NCI-H187 (cell line): ENCODE measurements at places on chromosomes 5 and 9.

GRCh38 chr5:137933491-137933911 is 44.2 kb downstream of the PKD2L2 start:
- no peak for DNase-seq

GRCh38 chr9:133647148-133647547 is 11.0 kb downstream of the DBH start:
- DNase-seq = peak; percentile 7

DNA sequence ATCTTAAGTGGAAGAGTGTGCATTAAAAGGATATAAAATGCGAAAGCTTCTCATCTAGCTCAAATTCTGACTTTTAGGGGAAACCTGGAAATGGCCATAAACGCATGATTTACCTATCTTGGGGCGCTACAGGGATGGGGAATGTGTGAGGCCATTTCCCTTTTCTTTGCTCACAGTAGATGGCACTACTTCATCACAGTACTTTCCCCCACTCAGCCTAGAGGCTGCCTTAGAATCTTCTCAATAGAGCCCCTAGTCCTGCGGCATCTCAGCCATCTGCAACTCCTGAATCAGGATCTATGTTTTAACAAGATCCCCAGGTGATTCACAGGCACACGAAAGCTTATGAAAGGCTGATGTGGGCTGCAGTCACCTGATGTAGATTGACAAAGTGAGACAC is 110.8 kb downstream of the LHFPL2 start:
- no peak for DNase-seq

DNA sequence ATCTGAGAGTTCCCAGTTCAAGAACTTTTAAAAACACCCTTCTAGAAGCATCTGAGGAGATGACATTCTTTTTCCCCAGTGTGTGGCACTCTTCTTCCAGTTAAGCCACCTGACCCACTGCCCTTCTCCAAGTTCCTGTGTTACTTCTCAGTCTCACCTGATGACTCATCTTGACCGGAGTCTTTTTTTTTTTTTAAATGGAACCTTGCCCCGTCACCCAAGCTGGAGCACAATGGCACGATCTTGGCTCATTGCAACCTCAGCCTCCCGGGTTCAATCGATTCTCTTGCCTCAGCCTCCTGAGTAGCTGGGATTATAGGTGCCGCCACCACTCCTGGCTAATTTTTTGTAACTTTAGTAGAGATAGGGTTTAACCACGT is 224.1 kb upstream of the DAB2 start:
- no peak for DNase-seq

DNA sequence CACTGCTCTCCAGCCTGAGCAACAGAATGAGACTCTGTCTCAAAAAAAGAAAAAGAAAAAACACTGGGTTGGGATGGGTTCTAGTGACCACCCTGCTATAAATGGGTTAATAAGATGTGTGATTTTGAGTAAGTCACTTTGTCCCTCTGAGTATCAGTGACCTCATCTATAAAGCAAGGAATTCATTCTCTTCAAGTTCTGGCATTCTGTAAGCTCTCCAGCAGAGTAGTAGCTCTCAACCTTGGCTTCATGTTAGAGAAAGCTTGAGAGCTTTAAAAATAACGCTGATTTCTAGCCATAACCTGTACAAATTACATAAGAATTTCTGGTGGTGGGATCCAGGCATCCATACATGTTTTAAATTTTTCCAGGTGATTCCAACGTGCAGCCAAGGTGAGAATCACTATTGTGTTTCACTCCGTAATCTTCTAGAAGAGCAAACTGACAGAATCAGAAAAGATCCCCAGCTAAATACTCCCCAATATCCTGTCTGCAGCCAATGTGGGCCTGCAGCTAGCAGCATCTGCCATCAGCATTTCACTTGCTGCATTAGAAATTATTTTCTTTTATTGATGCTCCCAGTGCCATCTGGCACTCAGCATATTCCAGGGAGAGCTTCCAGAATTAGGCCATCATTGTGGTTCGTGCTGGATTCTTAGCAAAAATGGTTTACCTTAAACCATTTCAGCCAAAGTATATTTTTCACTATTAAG is 109.4 kb downstream of the FEM1C start:
- no peak for DNase-seq

DNA sequence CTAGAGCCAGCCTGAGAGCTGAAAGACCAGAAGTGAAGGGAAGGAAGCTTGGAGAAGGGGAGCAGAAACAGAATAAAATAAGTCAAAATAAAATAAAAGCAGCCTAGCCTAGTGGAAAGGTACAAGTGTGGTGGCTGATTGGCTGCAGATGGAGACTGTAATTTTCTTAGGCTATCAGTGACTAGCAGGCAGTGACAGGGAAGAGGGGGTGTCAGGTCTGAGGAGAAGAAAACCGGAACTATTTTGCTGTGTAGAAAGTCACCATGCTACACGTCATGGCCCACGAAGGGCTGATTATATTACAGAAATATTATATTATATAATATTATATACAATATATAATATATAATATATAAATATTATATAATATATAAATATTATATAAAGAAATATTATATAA is 98.1 kb upstream of the TAF11L2 start:
- DNase-seq = no peak

DNA sequence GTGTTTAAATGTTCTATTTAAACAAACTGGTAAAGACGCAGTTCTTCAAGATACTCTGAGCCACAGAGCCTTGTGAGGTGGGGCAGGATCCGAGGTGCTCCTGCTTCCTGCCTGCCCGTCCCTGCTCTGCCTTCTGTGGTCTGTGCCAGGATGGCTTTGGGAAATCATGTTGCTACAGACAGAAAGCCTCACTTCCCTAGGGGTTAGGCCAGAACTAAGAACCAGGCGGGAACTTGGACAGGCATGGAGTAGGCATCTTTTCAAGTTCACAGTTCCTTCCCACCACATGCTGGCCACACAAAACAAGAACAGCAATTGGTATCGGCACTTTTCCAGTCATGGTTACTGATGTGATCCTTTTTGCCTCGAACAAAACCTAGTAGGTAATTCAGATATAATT is 67.7 kb upstream of the SPOCK1 start:
- no peak for DNase-seq

- DNase-seq = no peak
Measured at GRCh38 chr9:101219030-101219429, 165.8 kb downstream of the BAAT start.

- DNase-seq = no peak
Measured at GRCh38 chr9:75175395-75175794, 87.1 kb downstream of the OSTF1 start.

DNA sequence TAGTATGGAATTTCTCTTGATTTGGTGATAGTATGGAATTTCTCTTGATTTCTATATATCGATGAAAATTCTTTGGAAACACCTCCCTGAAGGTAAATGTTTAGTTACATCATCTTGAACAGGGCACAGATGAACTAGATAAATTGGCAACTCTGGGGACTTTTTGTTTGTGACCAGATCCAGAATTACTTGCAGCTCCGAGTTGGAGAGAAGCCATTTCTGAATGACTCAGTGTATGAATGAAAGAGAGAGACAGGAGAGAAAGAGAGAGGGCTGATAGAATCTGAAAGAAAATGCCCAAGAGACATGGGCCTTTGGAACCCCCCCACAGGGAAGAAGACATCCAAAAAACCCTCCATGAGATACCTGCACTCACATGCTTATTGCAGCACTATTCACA is 14.1 kb downstream of the TNFSF15 start:
- DNase-seq = no peak

- DNase-seq = no peak
Measured at GRCh38 chr9:107638521-107639310, 149.1 kb upstream of the KLF4 start.

GRCh38 chr9:133818444-133818843 is 80.3 kb upstream of the SARDH start:
- DNase-seq = no peak

DNA sequence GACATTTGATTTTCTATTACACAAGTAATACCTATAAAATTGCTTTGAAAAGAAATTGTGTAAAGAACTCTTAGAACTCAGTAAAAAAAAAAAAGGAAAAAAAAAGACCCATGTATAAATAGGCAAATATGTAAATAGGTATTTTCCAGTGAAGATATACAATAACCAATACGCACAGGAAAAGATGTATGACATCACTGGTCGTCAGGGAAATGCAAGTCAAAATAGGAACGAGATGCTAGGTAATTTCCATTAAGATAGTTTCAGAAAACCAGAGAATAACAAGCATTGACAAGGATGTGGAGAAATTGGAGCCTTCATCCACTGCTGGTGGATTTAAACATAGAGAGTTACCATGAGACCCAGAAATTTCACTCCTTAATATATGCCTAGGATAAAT is 708.8 kb downstream of the MTRR start:
- DNase-seq = no peak

DNA sequence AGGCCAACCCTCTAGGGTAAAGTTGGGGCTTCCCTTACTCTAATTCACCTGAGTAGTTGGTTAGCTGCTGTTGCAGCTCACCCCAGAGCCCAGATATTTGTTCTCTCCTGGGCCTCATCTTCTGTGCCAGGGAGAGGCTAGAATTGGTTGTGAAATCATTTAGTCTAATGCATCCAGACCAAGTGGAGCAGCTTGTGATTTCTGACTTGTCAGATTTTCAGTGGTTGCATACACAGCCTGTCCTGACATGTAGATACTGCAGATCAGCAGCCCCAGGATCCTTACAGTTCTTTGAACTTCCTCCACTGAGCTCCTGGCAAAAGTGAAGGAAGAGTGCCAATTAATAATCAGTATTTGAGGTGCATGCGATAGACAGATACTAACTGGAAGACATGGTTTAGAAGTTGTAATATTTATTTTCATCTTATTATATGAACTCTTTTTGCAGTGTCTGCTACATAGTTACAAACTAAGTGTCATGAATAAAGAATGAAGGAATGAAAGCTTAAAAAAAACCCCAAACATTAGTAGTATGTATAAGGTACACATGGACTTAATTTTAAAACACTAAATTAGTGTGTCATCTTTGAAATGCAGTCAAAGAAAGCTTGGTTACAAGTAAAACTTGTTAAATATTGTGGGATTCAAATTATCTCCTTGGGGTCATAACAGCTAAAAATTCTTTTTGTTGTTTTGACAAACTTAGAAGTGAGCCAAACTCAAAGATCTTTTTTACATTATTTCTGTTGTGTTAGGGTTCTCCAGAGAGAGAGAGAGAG is 128.5 kb downstream of the VPS13A start:
- no peak for DNase-seq

GRCh38 chr9:95666096-95666784 is 149.5 kb upstream of the PTCH1 start:
- DNase-seq = no peak

DNA sequence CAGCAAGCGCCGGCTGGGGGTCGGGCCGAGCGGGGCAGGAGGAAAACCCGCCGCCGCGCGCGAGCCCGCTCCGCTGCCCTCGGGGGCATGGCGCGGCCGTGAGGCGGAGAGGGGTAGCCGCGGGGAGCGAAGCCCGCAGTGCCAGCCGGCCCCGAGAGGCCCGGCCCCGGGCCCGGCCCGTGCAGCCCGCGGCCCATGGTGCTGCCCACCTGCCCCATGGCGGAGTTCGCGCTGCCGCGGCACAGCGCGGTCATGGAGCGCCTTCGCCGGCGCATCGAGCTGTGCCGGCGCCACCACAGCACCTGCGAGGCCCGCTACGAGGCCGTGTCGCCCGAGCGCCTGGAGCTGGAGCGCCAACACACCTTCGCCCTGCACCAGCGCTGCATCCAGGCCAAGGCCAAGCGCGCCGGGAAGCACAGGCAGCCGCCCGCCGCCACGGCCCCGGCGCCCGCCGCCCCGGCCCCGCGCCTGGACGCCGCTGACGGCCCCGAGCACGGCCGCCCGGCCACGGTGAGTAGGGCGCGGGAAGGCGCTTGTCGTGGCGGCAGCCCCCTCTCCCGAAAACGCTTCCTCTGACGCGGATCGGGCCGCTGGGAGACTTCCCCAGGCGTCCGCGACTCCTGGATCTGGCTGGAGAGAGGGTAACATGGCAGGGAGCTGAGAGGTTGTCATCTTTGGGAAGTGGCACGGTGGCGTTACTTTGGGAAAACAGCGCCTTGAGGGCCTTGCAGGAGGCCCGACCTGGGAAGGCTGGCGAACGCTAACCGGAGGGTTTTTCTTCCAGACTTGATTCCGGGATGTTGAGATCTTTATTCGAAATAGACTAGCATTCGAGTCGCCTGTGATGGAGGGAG is 523 bp downstream of the MAML1 start:
- DNase-seq = peak; percentile 43

DNA sequence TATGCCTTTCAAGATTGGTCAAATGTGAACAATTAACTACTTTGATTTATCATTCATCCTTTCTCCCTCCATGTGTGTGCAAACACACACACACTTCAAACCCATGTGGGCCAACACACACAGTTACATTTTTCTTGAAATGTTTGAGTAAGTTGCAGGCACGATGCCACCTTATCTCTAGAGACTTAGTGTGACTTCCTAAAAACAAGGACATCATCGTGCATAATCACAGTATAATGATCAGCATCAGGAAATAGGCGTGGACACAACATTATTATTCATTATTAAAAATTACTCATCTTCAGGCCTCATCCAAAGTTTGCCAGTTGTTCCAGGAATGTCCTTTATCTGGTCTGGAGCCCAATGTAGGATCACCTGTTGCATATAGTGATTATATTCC is 209.5 kb downstream of the GNA14 start:
- no peak for DNase-seq

GRCh38 chr5:5939759-5940370 is 438.5 kb downstream of the MED10 start:
- DNase-seq = no peak

DNA sequence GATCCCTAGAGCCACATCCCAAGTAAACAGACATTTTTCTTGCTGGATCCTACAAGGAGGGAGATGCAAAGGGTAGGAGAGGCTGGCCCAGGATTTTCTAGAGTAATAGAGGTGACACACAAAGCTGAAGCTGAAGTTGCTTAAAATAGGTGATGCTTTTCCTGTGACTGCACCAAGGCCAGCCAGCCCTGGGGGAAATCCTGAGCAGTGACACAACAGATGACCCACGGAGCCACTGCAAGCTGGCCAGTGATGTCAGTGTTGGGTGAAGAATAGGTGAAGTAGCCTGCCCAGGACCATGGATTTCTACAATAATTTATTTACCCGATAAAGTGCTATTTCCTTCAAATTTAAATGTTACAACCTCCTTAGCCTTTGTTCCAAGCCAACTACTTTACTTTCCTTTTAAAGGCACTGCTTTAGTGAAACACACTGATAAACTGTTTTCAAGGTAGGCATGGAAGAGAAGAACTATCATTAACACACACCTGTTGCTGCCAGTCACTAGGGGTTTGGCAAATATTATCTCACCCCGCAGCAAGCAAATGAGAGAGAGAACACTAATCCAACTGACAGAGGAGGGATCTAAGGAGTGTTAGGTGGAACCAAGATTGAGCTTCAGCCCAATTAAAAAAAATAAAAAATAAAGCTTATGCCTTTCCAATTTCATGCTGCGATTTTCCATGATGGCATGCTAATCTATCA is 123.5 kb downstream of the CTNND2 start:
- no peak for DNase-seq
